ENCODE measurements at places on chromosomes 5 and 9.

DNA sequence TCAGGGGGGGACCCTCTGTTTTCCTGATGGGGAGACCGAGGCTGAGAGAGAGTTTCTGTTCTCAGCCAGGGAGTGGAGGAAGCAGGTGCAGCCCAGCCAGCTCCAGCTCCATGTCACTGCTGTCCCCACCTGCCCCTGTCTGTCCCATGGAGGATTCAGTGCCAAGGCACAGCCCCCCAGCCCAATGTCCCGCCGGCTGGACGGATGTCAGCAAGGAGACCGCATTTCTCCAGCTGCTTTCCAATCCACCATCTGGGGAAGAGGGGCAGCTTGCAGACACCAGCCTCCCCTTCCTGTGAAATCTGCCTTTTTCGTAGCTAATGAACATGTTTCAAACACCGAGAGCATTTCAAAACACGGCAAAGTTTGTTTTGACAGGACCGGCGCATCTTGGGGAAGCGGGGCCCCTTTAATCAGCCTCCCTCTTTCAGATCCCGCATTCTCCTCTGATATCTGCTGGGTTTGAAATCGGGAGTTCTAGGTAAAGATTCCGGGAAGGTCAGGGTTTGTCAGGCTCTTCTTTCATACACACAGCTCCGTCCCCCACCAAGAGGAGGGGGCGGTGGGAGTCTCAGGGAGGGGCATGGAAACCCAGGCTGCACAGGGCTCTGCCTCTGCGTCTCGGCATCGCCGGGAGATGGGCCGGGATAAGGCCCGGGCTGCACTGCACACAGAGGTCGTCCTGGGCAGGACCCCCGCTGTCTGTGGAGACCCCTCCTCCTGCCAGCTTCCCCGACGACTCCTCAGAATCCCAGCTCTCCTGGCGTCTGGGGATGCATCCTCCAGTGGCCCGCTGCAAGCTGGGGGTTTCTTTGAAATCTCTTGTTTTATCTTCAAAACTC lies 74.8 kb downstream of the NEK6 start:
- DNase-seq = no peak

GRCh38 chr5:61438298-61438970 lies 106.4 kb downstream of the ZSWIM6 start:
- DNase-seq = no peak

GRCh38 chr9:114389612-114390368 lies 2.0 kb upstream of the AKNA start:
- no peak for DNase-seq

GRCh38 chr5:86675311-86675710 lies 57.6 kb downstream of the COX7C start:
- no peak for DNase-seq

DNA sequence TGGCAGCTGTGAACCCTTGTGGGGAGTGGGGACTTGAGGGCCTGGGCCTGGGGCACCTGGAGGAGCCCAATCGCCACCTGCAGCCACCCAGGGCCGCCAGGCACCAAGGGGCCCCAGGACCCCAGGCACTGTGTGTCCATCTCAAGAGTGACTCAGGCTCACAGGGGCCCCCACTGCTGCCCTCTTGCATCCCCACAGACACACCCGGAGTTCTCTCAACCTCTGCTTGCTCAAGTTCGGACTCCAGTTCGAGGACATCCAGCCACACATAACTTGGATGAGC lies 51.9 kb downstream of the MRPL36 start:
- DNase-seq = no peak

DNA sequence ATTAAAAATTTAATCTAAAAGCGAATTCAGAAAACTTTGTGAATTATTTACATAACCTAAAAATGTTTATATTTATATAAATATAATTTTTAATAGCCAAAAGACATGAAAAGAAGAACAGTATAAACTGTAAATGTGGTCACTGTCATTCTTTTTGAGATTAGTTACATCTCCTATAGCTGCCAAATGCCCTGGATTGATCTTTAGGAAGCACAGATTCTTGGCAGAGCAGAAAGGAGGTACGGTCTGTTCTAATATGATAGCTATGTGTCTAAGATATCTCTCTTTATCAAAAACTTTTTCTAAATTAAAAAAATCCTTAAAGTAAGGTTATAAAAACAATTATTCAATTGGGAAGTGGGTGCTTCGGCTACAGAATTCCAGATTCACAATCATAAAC lies 151.0 kb downstream of the LPAR1 start:
- no peak for DNase-seq

- DNase-seq = no peak
Measured at GRCh38 chr5:161857358-161857757, 9.4 kb downstream of the GABRA1 start.
